ENCODE measurements at places on chromosomes 1 and 21.
A peak's percentile ranks its signal among the peaks of the same experiment; 100 is the strongest.

GRCh38 chr1:236114076-236114747, 28.1 kb upstream of the GPR137B start:
- no peak for DNase-seq

GRCh38 chr1:228037401-228038386, 30.9 kb downstream of the WNT3A start:
- no peak for DNase-seq

- no peak for DNase-seq
Measured at GRCh38 chr1:216935901-216936300, 212.7 kb upstream of the ESRRG start.

DNA sequence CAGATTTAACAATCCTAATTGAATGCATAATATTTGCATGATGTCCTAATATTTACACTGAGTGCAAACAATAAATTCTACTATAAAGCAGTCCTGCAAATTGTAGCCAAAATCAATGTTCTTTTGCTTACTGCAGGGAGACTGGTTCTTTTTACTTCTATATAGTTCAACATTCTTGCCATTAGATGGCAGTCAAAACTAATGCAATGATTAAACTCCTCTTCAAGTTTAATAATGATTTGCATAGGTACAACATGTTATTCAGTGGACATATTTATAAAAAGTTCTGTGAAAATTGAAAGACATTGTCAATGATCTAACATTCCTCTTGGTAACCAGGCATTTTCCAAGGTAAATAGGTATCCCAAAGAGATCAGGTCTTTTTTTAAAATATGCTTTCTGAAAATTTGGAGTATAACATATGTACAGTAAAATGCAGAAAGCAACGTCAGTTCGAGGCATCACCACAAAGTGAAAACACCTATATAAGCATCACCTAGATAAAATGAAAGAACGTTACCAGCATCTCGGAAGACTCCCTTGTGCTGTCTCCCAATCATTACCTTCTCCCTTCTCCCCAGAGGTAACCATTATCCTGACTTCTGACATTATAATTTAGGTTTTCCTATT, 9.8 kb upstream of the FNBP1L start:
- DNase-seq, result peak; percentile 49

DNA sequence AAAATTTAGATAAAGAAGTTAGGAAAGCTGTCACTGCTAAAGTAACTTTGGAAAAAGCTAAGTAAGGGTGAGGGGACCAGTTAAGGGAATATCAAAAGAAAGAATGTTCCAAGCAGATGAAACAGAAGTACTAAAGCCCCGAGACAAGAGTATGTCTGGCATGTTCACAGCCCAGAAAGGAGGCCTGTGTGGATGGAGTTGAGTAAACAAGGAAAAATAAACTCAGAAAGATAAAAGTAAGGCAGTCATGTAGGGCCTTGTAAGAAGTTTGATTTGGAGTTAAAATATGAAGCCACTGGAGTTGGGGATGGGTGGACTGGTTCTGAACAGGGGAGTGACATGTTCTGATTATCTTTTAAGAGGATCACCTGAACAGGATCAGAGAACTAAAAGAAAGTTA, 177.9 kb downstream of the CDC42BPA start:
- DNase-seq, result no peak

- DNase-seq, result no peak
Measured at GRCh38 chr1:39566441-39567137, 10.0 kb downstream of the PABPC4 start.

GRCh38 chr1:26066857-26067256, 573 bp downstream of the TRIM63 start:
- DNase-seq, result no peak

DNA sequence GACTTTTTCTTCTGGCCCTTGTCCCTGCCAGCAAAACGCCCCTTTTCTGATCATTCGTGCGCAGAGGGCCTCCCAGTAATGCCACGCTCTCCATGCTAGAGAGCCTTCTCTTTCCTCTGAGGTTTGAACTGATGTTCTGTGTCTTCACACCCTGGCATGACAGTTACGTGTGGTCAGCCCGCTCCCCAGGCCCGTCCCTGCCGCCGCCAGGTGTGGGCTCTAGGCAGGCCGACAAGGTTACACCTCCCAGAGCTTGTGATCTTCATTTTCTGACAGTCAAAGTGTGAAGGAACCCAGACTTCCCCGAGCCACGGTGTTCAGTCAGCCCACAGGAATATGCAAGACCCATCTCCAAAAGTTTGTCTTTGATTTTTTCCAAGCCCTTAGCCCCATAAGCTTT, 265.6 kb downstream of the TM2D1 start:
- DNase-seq, result no peak

- DNase-seq, result no peak
Measured at GRCh38 chr1:77697441-77697840, 15.0 kb upstream of the ZZZ3 start.

DNA sequence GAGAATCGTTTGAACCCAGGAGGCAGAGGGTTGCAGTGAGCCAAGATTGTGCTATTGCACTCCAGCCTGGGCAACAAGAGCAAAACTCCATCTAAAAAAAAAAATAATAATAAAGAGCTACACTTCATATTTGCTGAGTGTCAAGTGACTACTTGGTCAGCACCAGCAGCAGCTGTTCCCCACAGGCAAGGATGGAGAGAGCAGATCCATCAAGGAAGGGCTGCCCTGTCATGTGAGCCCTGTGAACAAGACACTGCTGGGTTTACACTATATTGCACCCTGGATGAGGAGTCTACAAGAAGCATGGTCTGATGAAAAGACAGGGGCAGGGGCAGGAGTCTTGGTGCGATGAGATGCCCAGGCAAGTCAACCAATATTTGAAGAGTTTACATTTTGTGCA, 3.6 kb downstream of the CTNNBIP1 start:
- no peak for DNase-seq

DNA sequence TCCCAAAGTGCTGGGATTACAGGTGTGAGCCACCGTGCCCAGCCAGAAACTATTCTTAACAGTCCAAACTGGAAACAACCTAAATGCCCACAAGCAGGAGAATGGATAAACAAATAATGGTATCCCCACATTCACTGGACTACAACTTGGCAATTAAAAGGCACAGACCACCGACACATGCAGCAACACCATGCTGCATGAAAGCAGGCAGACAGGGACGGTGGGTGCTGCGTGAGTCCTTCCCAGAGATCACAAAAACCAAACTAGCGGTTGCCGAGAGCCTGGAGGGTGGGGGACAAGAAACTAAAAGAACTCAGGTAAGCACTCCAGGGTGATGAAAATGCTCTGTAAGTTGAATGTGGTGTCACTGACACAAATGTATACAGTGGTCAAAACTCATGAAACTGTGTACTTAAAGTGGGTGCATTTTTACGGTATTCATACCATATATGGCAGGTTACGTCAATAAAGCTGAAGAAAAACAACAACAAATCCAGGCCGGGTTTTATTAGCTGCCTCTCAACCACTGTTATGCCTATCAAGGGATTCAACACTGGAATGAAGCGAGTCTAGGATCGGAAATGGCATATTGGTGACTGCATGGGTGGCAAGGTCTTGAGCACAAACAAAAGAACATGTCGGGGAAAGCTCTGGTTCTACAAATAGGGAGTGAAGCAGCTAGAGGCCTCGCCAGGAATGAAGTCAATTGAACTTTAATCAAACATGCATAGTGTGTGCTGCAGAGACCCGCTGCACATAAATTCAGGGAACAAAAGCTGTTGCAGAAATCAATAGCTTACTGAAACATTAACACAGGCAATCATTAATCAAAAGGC, 52.4 kb downstream of the SLC45A1 start:
- no peak for DNase-seq

DNA sequence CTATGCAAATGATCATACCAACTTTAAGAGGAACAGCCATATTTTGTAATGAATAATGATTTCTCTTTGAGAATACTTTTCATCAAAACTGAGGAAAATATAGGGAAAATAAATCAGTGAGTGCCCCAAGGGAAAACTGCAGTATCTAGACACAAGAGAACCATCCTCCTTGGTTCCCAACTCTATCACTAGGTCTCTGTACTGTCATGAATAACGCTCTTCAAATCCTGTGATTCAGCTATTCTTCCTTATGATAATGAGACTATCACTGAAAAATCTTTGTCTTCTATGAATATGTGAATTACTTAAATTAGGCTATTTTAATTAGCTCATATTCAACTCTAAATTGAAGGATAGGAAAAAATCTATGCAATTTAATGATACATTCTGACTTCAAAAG, 2.3 kb downstream of the OR2L5 start:
- DNase-seq, result no peak

- DNase-seq, result no peak
Measured at GRCh38 chr1:25019337-25020172, 89.5 kb upstream of the RUNX3 start.

- DNase-seq, result no peak
Measured at GRCh38 chr21:15063081-15063813, 1.6 kb downstream of the NRIP1 start.

DNA sequence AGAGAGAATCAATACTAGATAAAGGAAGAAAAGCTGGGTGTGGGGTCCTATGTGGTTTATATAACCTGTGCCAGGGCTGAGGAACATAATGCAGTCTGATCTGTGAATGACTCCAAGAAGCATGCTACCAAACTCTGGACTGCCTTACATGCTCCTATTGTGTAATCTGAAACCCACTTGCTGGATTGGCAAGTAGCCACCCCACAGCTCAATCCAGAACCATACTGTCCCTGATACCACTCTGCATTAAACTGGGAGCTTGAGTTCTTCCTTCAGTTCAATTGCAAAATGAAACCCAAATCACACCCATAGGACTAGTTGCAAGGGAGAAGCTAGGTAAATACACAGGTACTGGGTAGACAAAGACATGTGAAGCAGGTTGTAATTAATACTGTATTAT, 115.4 kb upstream of the NEGR1 start:
- DNase-seq, result no peak

DNA sequence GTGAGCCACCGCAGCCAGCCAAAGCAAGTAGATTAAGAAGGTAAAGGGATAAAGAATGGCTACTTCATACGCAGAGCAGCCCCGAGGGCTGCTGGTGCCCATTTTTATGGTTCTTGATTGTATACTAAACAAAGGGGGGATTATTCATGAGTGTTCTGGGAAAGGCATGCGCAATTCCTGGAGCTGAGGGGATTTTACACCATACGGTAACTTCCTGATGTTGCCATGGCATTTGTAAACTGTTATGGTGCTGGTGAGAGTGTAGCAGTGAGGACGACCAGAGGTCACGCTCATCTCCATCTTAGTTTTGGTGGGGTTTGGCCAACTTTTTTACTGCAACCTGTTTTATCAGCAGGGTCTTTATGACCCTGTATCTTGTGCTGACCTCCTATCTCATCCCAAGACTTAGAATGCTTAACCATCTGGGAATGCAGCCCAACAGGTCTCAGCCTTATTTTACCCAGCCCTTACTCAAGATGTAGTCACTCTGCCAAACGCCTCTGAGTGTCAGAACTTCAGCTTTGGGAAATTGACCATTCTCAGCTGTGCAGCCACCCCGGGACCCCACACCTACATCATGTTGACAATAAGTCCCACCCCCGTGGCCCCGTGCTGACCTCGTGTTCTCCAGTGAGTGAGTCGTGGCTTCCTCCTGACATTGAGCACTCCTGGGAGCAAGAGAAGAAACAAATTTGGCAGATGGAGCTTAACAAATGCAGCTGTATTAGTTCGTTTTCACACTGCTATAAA, 149.4 kb upstream of the COL6A1 start:
- no peak for DNase-seq

DNA sequence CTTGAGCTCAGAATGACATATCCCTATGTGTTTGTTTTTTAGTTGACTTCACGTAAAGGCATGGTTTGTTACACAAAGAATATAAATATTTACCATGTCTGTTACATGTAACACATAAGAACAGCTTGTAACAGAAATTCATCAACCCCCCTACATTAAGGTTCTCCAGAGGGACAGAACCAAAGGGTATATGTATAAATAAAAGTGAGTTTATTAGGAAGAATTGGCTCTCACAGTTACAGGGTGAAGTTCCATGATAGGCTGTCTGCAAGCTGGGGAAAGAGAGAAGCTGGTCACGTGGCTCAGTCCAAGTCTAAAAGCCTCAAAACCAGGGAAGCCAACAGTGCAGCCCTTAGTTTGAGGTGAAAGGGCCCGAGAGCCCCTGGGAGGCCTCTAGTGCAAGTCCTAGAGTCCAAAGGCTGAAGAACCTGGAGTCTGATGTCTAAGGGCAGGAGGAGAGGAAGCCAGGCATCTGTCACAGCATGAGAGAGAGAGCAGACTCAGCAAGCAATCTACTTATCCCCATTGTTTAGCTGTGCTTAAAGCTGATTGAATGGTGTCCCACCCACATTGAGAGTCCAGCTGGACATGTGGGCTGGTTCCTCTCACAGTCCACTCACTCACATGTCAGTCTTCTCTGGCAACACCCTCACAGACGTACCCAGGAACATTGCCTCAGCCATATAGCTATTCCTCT, 15.8 kb downstream of the THRAP3 start:
- no peak for DNase-seq

- DNase-seq, result no peak
Measured at GRCh38 chr21:45259206-45259840, 28.4 kb downstream of the POFUT2 start.

DNA sequence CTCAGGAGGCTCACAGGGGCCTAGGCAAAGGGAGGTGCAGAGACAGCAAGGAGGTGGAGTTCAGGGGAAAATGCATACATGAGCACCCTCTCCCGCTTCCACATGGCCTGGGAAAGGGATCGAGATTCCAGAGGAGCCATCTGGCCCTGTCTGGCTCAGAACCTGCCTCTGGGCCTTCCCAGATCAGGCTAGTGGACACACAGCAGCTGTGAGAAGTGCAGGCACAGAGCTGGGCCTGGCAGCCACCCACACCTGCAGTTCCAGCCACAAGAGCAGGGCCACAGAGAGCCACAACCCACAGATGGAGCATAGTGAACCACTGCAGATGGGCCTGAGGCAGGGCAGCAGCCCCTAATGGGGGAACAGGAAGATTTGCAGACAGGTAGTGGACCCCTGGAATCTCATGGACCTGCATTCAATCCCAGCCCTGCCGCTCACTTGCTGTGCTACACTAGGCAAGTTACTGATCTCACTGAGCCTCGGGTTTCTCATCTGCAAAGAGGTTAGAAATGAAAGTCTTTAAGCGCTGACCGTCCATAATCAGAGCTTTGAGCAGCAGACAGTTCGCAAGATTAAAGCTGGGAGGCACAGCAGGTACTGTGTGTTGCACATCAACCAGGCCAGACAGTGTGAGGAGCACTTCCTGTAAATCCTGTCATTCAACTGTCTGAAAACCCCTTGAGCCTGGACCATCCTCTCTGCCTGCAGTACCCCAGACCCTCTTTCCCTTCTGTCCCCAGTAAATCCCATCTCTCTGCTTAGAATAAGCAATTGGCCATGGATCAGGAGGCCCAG, 58.0 kb downstream of the MATN1 start:
- no peak for DNase-seq

- DNase-seq, result no peak
Measured at GRCh38 chr21:46492851-46493250, 34.2 kb downstream of the DIP2A start.

- peak; percentile 26 for DNase-seq
Measured at GRCh38 chr1:150843474-150843873, 32.9 kb downstream of the ARNT start.

- no peak for DNase-seq
Measured at GRCh38 chr1:24119859-24120756, 8.2 kb upstream of the MYOM3 start.

Measured in CD14-positive monocyte (primary cell).